ENCODE measurements at places on chromosomes 6 and 20.

GRCh38 chr6:147381712-147382111 is 126.8 kb upstream of the SAMD5 start:
- DNase-seq: no peak

DNA sequence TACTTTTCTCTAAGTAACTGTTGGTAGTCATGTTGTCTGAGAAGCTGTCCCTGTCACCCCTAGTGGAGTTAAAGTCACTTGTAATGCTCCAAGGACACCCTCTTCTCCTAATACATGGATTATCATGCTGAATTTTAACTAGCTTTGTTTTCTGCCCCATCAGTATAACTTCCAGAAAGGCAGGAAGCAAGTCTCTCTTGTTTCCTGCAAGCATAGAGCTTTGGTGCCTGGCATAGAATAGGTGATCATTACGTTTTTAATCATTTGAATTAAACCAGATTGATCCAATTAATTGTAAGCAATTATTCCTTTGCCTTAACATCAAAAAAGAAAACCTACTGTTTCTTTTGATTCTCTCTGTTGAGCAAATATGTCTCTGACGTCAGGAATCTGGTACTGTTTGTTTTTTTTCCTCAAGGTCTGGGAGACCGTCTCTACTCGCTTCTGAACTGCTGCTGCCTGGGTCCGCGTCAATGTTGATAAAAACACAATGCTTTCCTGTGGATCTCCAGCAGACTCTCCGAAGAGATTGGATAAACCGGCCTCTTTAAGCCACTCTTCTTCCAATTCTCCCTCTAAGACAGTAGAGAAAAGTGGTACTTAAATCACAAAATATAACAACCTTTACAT is 71.8 kb downstream of the ARHGAP18 start:
- DNase-seq: no peak

DNA sequence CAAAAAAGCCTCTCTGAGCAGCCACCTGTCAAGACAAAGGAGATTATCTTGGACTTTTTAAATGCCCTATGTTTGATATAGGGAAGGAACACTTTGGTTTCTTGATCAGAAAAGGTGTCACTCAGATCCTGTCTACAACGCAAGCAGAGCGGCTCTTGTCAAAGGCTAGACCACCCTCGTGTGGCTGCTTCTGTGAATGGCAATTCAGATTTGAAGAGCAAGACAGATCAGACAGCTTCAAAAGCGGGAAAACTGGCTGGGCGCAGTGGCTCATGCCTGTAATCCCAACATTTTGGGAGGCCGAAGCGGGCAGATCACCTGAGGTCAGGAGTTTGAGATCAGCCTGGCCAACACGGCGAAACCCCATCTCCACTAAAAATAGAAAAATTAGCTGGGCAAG is 10.1 kb upstream of the NXT1 start:
- DNase-seq: no peak

DNA sequence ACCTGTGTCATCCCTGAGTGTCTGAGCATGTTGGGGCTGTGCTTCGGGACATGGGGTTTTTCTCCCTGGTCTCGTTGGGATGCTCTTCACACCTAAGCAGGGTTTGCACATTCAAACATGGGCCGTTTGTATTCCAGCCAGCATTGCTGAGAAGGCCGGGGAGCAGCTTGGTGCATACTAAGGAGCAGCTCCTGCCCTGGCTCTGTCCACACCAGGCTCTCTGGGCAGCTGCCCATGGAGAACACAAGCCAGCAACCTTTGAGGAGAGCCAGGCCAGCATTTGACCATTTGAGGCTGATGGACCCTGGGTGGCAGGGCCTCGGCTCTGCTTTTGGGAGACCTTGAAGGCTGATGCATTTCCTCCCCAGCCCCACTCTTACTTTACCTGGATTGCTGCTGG is 92.1 kb downstream of the PHACTR3 start:
- DNase-seq: no peak

- no peak for DNase-seq
Observed at GRCh38 chr6:128368213-128368944, 152.0 kb downstream of the PTPRK start.

DNA sequence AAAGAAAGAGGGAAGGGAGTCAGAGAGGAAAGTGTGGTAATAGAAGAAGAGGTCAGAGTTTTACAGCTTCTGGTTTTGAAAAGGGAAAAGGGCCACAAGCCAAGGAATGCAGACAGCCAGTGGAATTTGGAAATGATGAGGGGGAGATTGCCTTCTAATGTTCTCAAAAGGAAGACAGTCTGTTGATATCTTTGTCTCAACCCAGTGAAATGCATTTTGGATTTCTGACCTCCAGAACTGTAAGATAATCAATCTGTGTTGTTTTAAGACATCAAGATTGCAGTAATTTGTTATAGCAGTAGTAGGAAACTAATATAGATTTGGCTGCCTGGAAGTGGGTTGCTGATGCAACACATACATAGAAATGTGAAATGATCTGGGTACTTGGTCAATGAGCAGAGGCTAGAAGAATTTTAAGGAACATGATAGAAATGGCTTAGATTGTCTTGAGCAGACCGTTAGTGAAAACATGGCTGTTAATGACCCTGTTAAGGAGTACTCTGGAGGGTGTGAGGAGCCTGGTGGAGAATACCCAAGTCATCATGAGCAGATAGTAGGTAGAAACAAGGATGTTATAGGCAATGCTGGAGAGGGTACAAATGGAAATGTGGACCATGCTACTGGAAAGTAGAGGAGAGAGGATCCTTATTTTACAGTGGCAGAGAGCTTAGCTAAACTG is 255.8 kb upstream of the RAB32 start:
- no peak for DNase-seq

GRCh38 chr6:139423037-139423703 is 48.7 kb upstream of the CITED2 start:
- DNase-seq: no peak

DNA sequence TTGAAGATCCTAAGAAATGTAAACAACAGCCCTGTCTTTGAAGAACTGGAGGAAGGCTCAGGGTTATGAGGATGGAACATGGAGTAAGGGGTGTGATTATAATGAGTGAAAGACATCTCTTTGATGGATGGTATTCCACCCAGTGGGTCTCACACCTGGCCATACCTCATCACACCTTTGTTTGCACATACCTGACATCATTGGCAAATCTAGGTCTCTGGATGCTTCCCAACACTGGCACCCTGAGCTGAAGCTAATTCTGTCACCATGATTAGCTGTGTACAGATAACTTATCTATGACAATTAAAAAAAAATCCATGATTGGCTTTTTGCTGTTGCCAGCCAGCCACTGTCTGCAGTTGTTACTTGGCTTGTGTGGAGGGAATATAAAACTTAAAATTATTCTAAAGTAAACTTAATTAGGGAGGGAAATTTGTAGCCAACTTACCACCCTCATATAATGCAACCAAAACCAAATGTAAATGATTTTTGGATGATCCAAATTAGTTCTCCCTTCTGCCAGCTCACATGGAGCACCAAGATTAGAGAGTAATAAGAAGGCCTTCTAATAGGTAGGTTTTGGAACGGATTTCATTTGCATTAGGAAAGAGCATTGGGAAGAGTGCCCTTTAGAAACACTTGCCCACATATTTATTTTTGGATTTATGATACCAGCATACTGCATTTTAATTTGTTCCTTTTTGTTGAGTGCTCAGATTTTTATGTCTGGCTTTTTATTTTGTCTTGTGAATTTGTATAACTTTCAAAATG is 249.5 kb downstream of the SOX4 start:
- DNase-seq: no peak

DNA sequence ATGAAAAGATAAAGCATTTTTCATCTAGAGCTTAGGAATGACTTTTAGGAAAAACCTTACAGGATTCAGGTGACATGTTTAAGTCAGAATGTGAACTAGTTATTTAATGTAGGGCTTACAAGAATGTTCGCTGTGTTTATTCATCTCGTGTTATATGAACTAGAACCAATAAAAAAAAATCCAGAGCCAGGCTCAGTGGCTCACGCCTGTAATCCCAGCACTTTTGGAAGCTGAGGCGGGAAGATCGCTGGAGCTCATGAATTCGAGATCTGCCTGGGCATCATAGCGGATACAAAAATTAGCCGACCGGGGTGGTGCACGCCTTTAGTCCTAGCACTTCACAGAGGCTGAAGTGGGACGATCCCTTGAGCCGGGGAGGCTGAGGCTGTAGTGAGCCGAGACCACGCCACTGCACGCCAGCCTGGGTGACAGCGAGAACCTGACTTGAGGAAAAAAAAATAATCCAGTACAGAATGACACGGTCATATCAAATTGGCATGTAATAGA is 46.3 kb downstream of the OR2B2 start:
- peak; percentile 8 for DNase-seq

- DNase-seq: no peak
Observed at GRCh38 chr6:148611213-148611612, 135.6 kb upstream of the UST start.

DNA sequence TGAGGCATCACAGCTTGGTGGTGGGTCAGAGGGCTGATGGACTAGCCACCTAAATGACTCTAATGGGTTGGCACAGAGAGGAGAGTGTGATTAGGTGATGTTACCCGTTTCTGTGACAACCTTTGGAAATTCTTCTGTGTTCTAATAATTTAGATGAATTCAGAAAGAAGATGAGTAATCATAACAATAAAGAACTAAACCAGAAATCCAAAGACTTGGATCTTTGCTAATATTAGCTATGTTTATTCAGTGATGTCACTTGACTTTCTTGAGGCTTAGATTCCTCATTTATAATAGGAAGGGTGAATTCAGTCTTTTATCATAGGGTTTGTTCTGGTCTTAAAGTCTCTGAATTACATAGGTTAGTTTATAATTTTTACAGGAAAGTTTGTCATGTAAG is 19.9 kb downstream of the CRYBG1 start:
- no peak for DNase-seq

DNA sequence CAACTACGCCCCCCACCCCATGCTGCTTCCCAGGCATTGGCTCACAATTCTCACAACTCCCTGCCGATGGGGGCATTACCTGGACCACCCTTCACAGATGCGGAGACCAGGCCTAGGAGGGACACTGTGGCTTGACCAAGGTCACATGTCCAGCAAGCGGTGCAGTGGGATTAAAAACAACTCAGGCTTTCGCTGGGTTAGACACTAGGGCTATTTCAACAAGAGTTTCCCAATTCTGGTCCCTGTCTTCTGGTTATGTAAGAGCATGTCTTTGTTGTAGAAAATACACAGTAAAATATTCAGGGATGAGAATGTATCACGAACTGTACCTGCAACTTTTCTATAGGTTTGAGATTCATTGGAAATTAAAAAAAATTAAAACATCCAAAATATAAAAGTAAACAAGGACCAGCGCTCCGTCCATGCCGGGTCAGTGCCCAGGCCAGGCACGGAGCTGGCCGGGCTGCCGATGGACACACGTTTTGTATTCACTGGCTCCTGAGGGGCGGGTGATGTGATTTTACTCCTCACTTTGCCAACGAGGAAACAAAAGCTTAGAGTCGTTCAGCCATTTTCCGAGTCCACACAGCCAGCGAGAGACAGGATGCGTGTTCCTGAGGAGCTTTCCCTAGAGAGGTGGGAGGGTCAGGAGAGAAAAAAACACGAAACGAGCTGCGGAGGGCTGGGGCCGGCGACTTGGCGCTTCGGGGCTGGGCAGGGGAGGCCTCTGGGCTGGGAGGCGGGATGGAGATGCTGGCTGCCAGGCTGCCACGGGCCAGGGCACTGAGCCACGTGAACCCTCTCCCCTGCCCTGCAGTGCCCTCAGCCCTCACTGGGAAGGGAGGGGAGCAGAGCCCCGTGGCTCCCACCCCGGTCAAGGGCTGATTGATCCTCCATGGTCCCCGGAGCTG is 17.1 kb upstream of the VSTM2L start:
- no peak for DNase-seq

DNA sequence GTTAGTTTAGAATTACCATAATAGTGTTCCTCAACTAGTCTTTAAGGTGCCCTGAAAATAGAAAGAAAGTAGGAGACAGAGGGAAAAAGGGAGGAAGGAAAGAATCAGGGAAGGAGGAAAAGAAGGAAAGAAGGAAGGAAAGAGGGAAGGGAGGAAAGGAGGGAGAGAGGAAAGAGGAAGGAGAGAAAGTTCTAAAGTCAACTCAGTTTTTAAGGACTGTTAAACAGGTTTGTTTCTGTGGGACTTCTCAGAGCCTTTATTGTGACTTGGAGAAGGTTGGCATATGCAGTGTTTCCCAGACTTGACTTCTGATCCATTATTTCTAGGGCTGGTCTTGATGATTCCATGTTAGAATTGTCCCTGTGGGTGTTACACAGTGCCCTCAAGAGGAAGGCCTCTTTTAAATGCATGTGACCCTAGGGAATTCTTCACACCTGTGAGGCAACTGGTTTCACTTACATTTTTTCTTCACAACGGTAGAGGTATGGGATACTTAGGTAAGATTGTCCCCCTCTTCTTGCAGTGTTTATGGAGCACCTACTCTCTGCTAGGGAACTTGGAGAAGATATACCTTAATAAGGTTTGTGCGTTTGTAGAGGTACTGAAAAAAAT is 132.7 kb upstream of the GMDS start:
- no peak for DNase-seq

GRCh38 chr6:125746731-125747588 is 2.5 kb upstream of the HEY2 start:
- DNase-seq: peak; percentile 45

DNA sequence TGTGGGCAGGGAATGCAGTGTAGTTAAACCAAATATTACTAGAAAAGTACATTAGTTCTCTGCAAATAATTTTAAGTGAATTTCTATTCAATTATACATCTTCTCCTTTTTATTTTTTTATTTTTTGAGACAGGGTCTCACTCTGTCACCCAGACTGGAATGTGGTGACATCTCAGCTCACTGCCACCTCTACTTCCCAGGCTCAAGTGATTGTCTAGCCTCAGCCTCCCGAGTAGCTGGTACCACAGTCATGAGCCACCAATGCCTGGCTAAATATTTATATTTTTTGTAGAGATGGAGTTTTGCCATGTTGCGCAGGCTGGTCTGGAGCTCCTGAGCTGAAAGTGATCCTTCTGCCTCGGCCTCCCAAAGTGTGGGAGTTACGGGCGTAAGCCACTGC is 76.1 kb downstream of the ITCH start:
- DNase-seq: no peak

DNA sequence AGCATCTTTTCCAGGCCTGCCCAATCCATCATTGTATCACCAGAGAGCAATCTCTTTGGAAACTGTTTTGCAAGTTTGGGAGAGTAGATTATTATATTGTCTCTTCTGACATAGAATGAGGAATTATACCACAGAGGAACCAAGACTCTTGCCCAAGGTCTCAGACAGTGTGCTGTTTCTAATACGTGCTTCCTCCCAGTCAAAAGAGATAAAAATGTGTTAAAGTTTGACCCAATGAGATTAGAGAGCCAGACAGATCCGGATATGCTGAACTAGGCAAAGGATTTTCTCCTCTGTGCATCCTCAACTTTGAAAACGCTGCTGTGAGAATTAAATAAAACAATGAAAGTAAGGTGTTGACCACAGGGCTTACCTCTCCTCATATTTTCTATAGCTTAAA is 18.6 kb upstream of the NT5E start:
- no peak for DNase-seq

- no peak for DNase-seq
Observed at GRCh38 chr6:110338820-110339470, 19.2 kb downstream of the METTL24 start.

- no peak for DNase-seq
Observed at GRCh38 chr6:128803911-128804310, 79.0 kb upstream of the LAMA2 start.

GRCh38 chr6:125183391-125183790 is 29.8 kb downstream of the TPD52L1 start:
- no peak for DNase-seq
